ENCODE measurements at places on chromosomes 11 and 22. TPM values are rescaled to one million over a fixed set of nuclear protein-coding genes. Genes with fewer than 3 reads are reported as not detected.

DNA sequence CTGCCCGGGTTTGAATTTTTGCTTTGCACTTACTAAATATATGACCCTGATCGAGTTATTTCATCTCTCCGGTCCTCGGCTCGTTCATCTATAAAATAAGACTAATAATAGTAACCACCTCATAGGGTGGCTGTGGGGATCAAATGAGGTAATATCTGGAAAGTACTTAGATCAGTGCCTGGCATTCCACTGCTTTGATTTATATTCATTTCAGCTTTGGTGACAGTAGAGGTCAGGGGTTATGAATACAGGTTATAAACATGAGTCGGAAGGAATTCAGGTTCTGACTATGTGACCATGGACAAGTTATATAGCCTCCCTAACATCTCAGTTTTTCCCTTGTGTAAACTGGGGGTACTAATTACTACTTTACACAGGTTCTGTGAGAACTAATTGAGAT lies 2.9 kb upstream of the TEAD1 start:
- no peak for DNase-seq

GRCh38 chr11:29612423-29612822 lies 404.4 kb downstream of the KCNA4 start:
- DNase-seq: no peak

Gene OR51E1
- total RNA-seq: 0.14 TPM

Gene OR2AT4
- not detected for total RNA-seq

GRCh38 chr11:112694813-112695212 lies 266.4 kb upstream of the NCAM1 start:
- DNase-seq: no peak

GRCh38 chr22:44080936-44081861 lies 57.1 kb downstream of the PARVB start:
- DNase-seq: peak; percentile 59

DNA sequence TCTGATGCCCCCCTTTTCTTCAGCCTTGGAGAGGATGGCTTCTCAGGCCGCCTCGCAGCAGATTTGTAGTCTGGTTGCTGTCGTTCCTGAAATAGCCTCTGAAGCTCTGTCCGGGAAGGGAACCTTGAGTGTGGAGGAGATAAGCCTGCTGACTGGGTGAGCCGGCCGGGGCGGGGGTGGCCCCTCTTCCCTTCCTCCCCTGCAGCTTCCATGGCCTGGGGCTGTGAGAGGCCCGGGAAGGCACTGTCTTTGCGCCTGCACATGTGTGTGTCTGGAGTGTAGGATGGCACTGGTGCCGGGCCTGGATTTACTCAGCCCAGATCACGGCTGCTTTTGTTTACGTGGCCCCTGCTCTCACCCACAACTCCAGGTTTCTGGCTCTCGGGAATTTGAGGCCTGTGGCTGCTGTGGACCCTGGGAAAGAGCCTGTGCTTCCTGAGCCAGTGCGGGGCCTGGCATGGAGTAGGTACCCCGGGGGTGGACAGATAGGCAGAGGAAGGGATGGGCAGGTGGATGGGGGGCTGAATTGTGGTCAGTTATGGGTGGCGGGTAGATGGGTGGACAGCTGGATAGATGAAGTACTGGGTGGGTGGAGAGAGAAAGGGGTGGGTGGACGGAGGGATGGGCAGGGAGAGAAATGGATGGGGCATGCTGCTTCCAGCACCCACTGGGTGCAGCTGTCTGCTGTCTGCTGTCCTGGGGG lies 16.6 kb downstream of the KCNQ1 start:
- DNase-seq: no peak

DNA sequence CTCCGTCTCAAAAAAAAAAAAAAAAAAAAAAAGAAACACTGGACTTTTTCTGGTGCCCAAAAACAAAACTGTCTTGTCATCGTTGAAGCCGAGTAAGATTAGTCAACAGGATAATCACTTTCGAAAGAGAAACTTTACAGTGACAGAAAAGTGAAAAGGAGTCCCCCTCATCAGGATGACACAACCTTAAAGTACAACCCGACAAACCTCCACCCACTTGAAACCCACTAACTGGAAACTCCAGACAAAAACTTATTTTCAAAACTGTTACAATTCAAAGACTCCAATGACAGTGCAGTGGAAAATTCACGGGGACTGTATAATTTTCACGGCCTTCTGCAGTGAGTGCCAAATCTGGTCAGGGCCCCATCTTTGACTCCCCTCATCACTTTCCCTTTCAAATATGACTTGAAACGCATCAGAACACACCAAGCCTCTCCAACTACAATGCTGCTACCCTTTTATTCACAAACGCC lies 1.3 kb downstream of the DENND5A start:
- no peak for DNase-seq

DNA sequence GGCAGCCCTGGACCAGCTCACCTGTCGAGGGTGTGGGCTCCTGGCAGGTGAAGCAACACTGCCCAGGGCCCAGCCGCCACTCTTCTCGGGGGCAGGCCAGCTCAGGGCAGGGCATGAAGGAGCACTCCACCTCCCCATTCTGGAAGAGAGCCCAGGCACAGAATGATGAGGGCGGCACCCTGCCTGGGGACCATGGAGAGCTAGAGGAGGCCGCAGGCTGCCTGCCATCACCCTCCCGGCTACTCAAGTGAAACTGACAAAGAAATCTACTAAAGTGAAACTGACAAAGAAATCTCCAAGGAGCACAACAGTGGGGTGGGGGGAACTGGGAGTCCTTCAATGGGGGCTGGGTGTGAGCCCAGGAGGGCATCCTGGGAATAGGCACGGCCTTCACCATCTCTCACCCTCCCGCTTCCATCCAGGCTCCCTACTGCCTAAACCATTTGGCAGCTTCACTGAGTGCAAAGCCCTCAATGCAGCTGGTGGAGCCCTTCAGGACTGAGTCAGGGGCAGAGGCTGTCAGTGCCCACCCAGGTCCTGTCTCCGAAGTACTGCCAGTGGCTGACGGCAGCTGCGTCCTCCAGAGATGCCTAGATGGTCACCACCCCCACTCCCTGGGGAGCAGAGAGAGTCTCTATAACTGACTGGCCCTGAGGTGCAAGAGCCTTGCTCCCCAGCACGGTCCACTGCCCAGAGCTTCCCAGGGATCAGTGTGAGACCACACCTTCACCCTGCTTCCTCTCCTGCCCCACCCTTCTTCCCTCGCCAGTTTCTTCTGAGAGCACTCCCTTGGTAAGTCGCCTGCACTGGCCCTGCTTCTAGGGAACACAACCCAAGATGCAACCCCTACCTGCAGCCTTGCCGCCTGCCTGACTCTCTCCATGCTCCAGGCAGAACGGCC lies 21.7 kb downstream of the VWCE start:
- DNase-seq: no peak

DNA sequence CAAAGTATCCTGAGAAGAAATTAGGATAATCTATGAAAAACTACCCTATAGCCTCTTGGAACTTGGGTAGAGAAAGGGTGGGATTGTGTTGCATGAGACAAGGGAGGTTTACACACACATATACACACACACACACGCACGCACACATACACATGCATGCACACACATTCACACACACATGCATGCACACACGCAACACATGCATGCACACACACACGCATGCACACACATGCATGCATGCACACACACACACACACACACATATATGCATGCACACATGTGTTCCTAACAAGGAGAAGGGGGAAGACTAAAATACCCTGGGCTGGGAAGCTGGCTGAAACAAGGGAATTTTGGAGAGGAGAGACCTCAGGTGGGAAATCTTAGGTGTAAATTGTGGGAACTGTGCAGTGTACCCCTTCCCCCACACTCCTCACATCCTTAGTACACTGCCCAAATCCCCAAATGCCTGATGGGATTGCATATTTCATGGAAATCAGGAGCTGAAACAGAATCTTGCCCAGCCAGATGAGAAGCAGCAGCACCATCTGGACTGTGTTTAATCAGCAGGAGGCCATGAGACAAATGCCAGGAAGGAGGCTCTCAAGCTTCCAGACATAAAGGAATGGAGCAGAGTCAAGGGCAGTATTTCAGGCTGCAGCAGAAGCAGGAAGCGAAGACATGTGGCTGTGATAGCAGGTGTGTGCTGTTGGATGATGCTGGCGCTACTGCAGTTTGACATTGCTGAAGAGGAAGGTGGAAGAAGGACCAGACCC lies 14.6 kb upstream of the POLD3 start:
- no peak for DNase-seq

GRCh38 chr11:45336136-45336535 lies 50.0 kb upstream of the SYT13 start:
- no peak for DNase-seq

Gene SLC22A12
- not detected for total RNA-seq

Gene B3GAT3
- total RNA-seq: 43.4 TPM

Gene OR10A2
- total RNA-seq: not detected

Gene PLCB3
- 27.3 TPM for total RNA-seq

Gene FGF3
- total RNA-seq: not detected

- no peak for DNase-seq
Measured at GRCh38 chr11:107043242-107044006, 25.1 kb upstream of the GUCY1A2 start.

GRCh38 chr22:19880786-19881569 lies 26.3 kb upstream of the GNB1L start:
- DNase-seq: peak; percentile 35

DNA sequence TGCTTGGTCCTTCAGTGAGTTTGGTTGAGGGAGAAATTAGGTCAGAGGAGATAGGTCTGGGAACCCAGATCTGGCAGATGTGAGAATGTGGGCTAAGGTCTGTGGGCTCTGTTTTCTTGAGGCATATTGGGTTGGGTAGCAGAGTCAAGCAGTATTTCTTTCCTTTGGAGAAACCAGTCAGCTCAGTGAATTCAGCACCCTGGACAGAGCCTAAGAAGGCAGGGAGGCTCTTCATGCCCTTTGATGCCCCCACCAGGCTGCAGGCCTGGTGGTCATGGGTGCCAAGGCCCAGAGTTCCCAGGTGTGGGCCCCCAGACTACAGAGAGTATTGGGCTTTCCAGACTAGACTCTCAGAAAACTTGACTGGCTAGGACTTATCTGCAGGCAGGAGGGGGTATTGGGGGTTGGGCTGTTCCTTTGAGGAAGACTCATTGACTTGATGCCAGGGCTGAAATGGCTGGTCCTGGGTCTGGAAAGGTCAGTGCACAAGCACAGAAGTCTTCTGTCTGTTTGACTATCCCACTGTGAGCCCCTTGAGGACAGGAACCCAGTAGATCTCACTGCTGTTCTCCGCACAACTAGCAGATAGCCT lies 45.3 kb upstream of the NECTIN1 start:
- peak; percentile 52 for DNase-seq

- DNase-seq: peak; percentile 63
Measured at GRCh38 chr11:113289431-113290187, 24.8 kb upstream of the TTC12 start.

Gene BTG4
- not detected for total RNA-seq

GRCh38 chr11:46280706-46281105 lies 3.2 kb downstream of the CREB3L1 start:
- no peak for DNase-seq

Gene SMTNL1
- total RNA-seq: not detected

- DNase-seq: no peak
Measured at GRCh38 chr11:2205214-2205720, 33.7 kb upstream of the TH start.

Gene A4GALT
- 0.47 TPM for total RNA-seq

Gene CCDC116
- 1.4 TPM for total RNA-seq

Gene KCNJ1
- not detected for total RNA-seq

Gene OR8D4
- total RNA-seq: 0.58 TPM

Gene DEUP1
- 1.7 TPM for total RNA-seq

DNA sequence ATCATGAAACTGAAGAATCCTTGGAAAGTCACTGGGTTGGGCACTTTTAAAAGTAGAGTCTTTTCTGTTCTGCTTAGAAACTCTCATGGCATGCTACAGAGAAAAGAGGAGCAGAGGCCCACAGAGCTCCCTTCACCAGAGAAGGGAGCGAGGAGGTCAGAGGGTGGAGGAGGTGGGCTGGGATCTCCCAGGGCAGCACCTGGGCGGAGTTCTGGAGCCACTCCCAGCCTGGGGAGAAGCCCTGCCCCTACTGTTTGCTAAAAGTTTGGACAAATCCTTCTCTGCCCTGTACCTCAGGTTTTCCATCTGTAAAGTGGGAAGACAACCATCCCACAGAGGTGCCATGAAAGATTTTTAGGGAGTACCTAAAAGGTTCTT lies 299.1 kb downstream of the KIRREL3 start:
- no peak for DNase-seq

Gene TMEM191C
- 5.1 TPM for total RNA-seq
